ENCODE measurements at places on chromosomes 3 and 15.

- DNase-seq, result no peak
Observed at GRCh38 chr3:157042226-157042625, 117.7 kb downstream of the CCNL1 start.

DNA sequence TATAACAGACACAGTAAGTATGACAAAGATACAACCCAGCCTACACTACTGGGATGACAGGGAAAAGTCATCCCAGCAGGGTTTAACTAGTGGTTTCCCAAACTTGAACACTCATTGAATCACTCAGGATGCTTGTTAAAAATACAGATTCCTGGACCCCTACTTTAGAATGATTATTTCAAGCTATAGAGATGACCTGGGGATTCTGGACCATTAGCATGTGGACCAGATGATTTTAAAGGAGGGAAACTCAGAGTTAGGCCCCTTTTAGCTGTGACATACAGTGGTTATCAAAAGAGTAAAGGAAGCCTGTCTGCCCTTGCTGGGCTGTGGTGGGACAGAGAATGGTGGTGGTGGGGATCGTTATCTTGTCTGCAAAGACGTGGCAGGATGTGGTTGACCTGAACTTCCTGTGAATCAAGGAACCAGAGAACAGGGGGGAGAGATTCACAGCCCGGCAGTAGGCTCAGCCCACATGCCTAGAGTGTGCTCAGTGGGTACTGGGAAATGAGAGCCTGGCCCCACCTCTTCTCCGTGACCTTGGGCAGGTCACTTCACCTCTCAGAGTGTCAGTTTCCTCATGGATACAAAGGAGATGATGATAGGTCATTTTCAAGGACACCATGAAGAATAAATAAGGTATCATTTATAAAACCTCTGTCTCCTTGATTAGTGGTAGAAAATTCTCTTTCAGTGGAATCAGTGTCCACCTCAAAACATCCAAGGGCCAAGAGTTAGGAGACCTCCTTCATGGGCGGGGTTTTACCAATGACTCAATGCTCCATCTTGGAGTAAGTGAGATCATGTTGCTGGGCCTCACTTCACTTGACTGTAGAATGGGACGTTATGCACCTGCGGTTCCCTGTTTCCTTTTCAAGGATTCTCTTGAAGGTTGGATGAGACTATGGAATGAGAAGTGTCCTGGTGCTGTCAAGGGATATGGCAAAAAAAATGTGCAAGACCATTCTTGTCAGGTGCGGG, 306.5 kb downstream of the RPLP1 start:
- DNase-seq, result no peak

DNA sequence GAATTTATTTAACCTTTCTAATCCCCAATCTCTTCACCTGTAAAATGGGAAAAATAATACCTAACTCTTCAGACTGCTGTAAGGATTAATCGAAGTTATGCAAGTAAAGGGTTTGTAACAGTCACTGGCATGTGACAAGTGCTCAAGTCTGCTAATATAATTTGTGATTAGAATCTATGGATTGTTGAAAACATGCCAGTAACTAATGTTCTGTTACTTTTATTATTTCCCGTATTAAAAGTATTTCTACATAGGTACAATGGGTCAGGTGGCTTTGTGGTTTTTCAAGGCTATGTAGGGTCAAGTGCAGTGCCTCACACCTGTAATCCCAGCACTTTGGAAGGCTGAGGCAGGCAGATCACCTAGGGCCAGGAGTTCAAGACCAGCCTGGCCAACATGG, 29.4 kb downstream of the ULK4 start:
- DNase-seq, result no peak

DNA sequence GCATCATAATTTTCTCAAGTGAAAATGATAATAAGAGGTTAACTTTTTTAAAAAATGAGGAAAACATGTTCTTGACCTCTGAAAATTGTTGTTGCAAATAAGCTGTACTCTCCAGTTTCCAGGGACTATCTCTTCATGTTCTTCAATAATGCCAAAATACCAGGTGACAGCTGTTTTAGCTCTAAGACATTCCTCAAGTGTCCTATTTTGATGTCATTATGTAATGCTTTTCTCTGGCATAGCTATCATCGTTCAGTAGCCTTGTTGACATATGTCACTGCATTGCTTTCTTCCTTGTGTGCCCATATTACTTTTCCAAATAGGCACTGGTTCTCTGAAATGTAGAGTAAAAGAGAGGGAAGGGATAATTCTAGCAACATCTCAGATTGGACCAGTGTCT, 5.7 kb upstream of the FILIP1L start:
- DNase-seq, result no peak

DNA sequence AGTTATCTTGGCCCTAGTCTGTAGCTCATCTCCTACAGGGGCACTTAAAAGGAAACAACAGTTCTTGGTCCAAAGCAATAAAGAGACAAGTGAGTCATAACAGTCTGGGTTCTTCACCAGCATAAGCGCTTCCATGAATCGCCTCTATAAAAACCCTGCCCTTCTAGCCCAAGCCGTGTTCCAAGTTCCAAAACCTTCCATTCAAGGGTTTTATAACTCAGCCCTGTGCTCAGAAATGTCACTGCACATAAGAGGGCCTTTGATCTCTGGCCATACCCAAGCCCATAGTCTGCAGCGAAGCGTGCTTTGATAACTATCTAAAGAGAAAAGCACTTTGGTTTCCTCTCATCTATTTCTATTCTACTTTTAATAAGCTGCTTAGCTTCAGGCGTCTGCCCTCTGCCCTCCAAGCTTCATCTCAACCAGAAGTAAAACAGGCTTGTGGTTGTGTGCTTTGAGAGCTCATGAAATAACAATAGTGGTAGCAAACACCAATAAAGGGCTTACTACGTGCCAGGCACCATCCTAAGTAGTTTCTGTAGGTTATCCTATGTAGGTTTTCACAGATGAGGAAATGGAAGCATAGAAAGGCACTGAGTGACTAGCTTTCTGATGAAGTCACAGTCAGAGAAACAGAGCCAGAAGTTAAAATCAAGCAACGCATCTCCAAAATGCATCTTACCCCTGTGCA, 64.0 kb upstream of the AKAP13 start:
- no peak for DNase-seq

DNA sequence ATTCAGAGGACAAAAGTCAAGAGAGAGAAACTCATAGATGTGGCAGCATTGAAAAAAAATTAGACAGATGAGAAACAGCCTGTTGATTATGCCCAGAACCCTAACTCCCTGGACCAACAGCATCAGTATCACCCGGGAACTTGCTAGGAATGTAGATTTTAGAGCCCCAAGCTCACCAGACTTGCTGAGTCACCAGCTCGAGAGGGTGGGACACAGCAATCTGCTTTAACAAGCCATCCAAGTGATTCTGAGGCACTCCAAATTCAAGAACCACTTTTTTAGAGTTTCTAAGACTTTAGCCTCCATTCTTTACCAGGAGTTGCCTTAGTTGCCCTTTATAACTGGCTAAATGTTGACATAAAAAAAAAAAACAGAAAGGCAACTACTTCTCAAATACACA, 70.9 kb downstream of the CGGBP1 start:
- DNase-seq, result no peak

DNA sequence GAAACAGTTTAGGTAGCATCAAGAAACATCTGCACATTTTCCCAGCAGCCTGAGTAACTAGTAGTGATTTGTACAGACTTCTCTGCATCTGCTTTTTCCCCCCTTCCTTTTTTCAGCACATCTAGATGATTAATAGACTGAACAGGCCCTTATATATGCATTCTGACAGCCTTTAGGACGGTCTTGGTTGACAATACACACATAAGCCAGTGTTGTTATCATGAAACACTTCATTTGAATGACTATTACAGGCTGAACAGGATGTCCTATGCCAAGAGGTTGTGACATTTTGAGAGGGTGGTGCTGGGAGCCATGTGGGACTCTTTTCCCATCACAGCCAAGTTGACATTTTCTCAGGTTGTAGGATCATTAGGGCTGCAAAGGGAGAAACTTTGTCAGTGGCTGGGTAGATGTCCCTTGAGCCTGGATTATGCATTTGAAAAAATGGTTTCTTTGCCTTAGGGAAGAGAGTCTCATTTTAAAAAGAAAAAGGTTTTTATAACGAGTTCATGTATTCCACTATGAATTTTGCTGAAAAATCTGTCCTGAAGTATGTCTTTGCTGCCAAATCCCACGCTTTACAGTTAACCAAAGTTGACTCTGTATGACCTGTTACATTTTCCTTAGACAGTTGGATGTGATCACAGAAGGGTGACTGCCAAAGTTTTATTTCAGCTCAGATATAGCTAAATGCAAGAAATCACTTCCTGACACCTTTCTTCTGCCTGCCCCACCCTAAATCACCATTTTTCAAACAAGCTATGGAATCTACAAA, 73.7 kb downstream of the FILIP1L start:
- peak; percentile 34 for DNase-seq

DNA sequence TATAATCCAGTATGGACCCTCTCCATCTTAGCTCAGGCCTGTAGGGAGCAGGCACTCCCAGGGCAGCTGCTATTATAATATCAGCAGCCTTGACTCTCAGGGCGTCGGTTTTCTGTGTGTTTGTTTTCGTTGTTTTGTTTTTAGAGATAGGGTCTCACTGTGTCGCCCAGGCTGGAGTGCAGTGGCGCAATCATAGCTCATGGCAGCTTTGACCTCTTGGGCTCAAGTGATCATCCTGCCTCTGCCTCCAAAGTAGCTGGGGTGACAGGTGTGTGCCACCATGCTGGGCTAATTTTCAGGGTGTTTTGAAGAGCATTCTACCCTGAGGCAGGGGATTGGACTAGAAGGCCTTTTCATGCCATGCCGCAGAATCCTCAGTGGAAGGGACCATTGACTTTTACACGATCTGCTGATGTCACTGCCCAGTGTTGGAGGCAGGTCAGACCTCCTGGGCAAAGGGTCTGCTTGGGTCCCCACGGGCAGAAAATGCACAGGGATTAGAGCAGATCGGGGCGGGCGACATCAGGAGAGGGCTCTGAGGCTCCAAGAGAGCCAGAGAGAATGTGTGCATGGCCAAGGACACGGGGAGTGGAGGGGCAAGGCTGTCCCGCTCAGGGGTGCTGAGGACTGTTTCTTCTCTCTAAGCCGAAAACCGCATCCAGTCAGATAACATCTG, 7.8 kb downstream of the MELTF start:
- DNase-seq, result no peak

- peak; percentile 58 for DNase-seq
Observed at GRCh38 chr3:129439226-129439816, 427 bp downstream of the MBD4 start.

- DNase-seq, result no peak
Observed at GRCh38 chr3:122745369-122746021, 48.1 kb downstream of the HSPBAP1 start.

GRCh38 chr3:128353361-128353965, 113.2 kb downstream of the DNAJB8 start:
- no peak for DNase-seq

DNA sequence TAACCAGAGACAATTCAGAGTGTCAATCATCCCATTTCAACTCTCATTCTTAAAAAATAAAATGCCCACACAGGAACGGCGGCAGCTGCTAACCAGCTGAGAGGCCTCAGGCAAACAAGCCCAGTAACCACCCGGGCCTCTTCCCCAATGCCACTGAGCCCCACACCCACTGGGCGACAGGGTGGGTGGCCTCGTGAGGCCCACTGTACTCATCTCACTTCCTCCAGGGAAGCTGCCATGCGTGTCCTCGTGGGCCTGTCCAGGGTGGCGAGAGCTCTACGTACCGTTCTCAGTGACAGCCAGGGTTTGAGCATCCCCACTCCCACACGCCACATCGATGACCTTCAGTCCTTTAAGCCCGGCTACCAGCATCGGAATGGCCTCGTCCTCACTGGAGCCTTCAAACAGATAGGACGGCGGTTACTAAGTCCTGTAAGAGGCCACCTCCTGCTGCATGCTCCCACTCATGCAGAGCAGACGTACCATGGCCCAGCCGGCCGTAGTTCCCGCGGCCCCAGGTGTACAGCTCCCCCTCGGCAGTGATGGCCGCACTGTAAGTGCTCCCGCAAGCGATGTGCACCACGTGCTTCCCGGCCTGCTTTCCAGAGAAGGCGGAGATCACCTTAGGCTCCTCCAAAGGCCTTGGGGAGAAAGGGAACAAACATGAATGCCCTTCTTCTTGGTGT, 56.5 kb downstream of the HERC2 start:
- DNase-seq, result no peak

DNA sequence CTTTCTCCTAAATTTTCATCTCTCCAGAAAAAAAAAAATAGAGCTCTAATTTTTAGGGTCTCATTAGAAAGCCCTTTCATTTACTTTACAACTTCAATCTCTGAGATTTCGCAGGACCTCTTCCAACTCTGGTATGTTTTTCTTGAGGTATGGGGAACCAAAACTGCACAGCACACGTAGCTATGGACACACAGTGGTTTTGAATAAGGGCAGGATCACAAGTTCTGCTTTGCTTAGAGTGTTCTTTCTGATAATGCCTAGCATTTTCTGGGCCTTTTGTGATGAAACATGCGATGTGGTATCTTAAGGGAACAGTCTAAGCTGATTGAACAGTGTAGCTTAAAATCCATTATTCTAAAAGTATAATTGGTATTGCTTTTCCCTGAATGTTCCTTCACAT, 25.3 kb downstream of the ZNF592 start:
- DNase-seq, result no peak

DNA sequence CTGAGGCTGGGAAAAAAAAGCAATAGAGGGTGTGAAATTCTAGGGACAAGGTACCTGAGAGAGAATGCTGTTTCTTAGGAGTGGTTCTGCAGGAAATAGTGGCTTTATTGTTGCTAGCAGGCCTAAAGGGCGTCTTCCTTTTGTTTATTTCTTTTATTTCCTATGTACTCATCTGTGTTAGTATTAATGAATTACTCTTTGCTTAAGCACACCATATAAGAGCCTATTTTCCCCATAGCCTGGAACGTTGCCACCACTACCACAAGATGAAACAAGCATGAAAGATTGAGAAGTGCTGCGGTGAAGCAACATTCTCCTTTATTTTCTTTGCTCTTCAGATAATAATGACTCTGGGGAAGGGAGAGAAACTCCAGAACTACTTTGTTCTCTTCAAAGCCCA, 21.3 kb upstream of the GOLIM4 start:
- DNase-seq, result no peak

DNA sequence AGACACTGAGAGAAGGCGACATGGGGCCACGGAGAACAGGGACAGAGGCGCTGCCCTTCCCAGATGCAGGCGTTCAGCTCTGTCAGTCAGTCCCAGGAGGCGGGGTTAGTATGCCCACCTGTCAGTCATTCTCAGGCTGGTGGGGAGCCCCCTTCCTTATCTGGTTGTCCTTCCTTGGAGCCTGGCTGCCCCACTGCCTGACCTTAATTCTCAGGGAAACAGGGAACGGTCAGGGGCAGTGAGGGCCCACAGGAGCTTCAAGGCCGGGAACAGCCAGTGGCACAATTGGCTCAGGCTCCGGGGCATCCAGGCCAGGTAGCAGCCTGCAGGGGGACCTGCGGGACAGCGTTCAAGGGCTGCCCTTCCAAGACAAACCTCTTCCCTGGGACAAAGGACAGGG, 133.2 kb downstream of the CHSY1 start:
- no peak for DNase-seq

- DNase-seq, result no peak
Observed at GRCh38 chr3:190666821-190667220, 152.9 kb downstream of the IL1RAP start.

GRCh38 chr3:169259661-169260060, 403.9 kb downstream of the MECOM start:
- DNase-seq, result no peak

- no peak for DNase-seq
Observed at GRCh38 chr3:52341123-52341522, 25.0 kb downstream of the DNAH1 start.

Data from uterus (tissue), 4 donors.